Neural crest cell (in vitro differentiated cells): ENCODE measurements at places on chromosomes 2 and 18.

GRCh38 chr2:162490761-162491470, 147.0 kb downstream of the GCA start:
- H3K36me3 ChIP-seq = no peaks in the 10 kb centered on the region
- no peaks in the 10 kb centered on the region for H3K27me3 ChIP-seq
- no peak for DNase-seq
- no peak overlapping the region for H3K4me3 ChIP-seq
- H3K27ac ChIP-seq = no peak overlapping the region

DNA sequence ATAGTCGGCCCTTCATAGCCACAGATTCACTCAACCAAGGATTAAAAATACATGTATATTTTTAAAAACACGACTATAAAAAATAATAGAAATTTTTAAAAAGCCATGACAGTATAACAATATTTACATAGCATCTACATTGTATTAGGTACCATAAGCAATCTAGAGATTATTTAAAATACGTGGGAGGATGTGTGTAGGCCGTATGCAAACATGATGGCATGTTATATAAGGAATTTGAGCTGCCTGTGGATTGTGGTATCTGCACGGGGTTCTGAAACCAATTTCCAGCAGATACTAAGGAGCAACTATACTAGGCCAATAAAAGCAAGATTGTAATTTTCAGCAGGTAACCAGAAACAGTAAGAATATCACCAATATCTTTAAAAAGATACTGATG, 5.9 kb downstream of the ORC4 start:
- DNase-seq = no peak
- peak overlapping the region; percentile 2 for H3K4me3 ChIP-seq
- H3K27ac ChIP-seq = no peak overlapping the region

DNA sequence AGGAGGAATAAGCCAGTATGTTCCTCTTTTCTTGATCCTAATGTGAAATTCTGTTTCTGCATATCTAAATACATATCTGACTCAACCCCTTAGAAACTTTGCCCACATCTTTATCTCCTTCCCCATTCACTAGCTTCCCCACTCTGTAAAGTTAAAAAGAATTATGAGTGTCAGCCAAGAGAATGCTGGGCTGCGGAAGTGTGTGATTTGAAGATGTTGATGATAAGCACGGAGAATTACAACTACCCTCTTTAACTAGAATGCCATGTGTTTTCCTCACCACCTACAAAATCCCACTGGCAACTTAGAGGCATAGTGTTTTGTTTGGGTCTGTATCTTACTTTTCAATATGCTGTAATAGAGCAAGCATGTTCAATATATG, 490.4 kb upstream of the FANCL start:
- no peaks in the 10 kb centered on the region for H3K27me3 ChIP-seq
- no peaks in the 10 kb centered on the region for H3K4me1 ChIP-seq
- DNase-seq = no peak

- H3K4me3 ChIP-seq = no peak overlapping the region
- peaks cover 3% of the 10 kb centered on the region for H3K4me1 ChIP-seq
- peaks cover 10% of the 10 kb centered on the region for H3K36me3 ChIP-seq
- H3K27me3 ChIP-seq = no peaks in the 10 kb centered on the region
- H3K27ac ChIP-seq = no peak overlapping the region
Observed at GRCh38 chr2:152573168-152573567, 144.1 kb downstream of the PRPF40A start.

DNA sequence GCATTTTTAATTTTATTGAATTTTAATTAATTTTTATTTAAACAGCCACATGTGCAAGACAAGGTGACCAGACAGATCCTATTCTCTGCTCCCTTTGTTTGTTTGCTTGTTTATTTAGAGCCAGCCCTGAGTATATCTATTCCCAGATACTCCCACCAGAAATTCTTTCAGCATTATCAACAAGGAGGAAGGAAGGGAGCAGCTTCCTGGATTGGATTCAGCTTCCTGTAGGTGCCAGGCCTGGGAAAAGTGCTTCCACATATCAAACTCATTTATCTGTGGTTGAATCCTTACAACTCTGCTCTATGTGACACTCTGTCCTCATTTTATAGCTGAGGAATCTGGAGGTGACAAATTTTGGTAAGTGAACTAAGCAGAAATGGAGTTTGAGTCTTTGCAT, 60.5 kb upstream of the KLF7 start:
- H3K36me3 ChIP-seq = no peaks in the 10 kb centered on the region
- peaks cover 34% of the 10 kb centered on the region for H3K4me1 ChIP-seq

DNA sequence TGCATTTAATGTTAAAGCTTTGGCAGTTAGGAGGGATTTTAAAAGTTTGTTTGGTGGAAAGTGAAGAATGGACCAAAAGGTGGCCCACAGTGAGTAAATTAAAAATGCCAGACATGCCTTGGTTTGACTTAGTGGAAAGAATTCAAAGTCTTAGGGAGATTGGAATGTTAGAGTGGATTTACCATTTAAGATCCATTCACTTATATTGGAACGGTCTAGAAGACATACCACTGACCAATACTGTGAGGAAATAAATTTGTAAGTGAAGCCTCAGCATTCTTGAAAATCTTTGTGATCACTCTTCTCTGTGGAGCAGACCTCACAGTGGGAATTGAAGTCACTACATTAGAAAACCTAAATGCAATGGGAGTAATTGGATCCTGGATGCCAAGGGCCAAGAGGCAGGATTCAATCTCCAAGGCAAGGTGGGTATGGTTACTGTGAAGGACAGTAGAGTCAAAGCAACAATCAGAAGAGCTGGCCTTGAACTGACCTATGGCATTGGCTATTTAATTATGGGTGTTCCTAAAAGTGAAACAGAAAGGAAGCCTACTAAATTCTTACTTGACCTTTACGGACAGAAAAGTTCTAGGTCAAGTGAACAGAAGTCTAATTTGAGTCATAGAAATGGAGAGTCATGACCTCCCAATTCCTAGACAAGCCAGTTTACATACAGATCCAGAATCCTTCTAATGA, 40.2 kb upstream of the VRK2 start:
- H3K36me3 ChIP-seq = no peaks in the 10 kb centered on the region
- H3K27ac ChIP-seq = no peak overlapping the region
- no peaks in the 10 kb centered on the region for H3K4me1 ChIP-seq
- H3K27me3 ChIP-seq = no peaks in the 10 kb centered on the region
- no peak overlapping the region for H3K4me3 ChIP-seq
- DNase-seq = no peak

GRCh38 chr2:71787476-71788185, 334.3 kb downstream of the DYSF start:
- H3K27ac ChIP-seq = no peak overlapping the region
- H3K4me1 ChIP-seq = no peaks in the 10 kb centered on the region
- no peaks in the 10 kb centered on the region for H3K27me3 ChIP-seq
- no peak overlapping the region for H3K4me3 ChIP-seq

GRCh38 chr2:10235909-10236550, 66.7 kb upstream of the HPCAL1 start:
- DNase-seq = no peak
- H3K27ac ChIP-seq = peak overlapping the region; percentile 27
- H3K36me3 ChIP-seq = no peaks in the 10 kb centered on the region

DNA sequence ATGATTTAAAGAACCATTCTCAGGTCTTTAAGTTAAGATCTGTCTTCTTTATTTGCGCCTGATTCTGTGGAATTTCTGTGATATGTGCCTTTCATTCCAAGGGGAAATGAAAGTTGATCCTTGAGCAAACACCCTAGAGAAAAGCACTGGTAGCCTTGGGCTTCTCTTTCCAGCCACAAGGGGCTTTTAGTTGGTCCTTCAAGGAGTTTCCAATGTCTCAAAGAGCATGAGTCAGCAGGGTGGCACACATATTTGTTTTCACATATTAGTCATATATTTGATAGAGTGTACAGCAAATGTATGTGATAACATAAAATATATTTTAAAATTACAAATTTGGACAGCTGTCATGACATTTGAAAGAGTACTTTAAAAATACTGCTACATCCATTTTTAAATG, 339.5 kb downstream of the TXNL1 start:
- peaks cover 4% of the 10 kb centered on the region for H3K4me1 ChIP-seq
- no peaks in the 10 kb centered on the region for H3K36me3 ChIP-seq
- H3K4me3 ChIP-seq = no peak overlapping the region
- no peaks in the 10 kb centered on the region for H3K27me3 ChIP-seq
- DNase-seq = no peak
- H3K27ac ChIP-seq = no peak overlapping the region

DNA sequence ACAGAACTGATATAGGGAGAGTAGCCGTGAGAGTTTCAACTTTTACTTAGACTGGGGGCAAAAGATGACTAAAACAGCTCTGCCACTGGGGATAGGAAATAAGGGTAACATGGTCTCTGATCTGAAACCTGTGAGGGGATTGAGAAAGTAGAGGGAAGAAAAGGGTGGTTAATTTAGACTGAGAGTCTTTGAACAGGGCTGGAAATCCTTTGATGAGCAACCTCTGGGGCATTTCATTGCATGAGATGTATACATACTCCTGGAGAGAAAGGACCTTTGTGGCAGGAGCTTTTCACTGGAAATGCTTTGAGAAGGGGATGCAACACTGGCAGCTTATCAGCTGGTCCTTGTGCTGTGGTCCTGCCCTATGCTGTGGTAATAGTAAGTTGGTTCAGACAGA, 9.4 kb downstream of the GALNT1 start:
- H3K27me3 ChIP-seq = no peaks in the 10 kb centered on the region
- H3K4me1 ChIP-seq = peaks cover 20% of the 10 kb centered on the region
- peaks cover 32% of the 10 kb centered on the region for H3K36me3 ChIP-seq
- no peak for DNase-seq
- no peak overlapping the region for H3K27ac ChIP-seq

- DNase-seq = no peak
- peaks cover 6% of the 10 kb centered on the region for H3K36me3 ChIP-seq
- H3K27me3 ChIP-seq = no peaks in the 10 kb centered on the region
- no peak overlapping the region for H3K27ac ChIP-seq
- peak overlapping the region; percentile 97 for H3K4me3 ChIP-seq
Observed at GRCh38 chr2:24075259-24075658, 867 bp downstream of the SF3B6 start.

- DNase-seq = peak; percentile 59
- H3K4me3 ChIP-seq = peak overlapping the region; percentile 91
- H3K4me1 ChIP-seq = peaks cover 58% of the 10 kb centered on the region
- H3K27ac ChIP-seq = peak overlapping the region; percentile 85
- peaks cover 8% of the 10 kb centered on the region for H3K27me3 ChIP-seq
Observed at GRCh38 chr18:39841482-39842365, 2113.3 kb upstream of the PIK3C3 start.

- H3K27ac ChIP-seq = no peak overlapping the region
- no peak overlapping the region for H3K4me3 ChIP-seq
- no peak for DNase-seq
- no peaks in the 10 kb centered on the region for H3K27me3 ChIP-seq
- H3K36me3 ChIP-seq = no peaks in the 10 kb centered on the region
- peaks cover 8% of the 10 kb centered on the region for H3K4me1 ChIP-seq
Observed at GRCh38 chr18:7133181-7133580, 15.6 kb upstream of the LAMA1 start.

GRCh38 chr2:11683476-11683875, 13.5 kb upstream of the NTSR2 start:
- no peak overlapping the region for H3K4me3 ChIP-seq
- H3K27ac ChIP-seq = no peak overlapping the region
- peaks cover 41% of the 10 kb centered on the region for H3K4me1 ChIP-seq
- no peaks in the 10 kb centered on the region for H3K36me3 ChIP-seq

GRCh38 chr2:116719836-116720235, 1094.7 kb upstream of the DDX18 start:
- DNase-seq = no peak
- no peak overlapping the region for H3K27ac ChIP-seq
- H3K27me3 ChIP-seq = no peaks in the 10 kb centered on the region

- DNase-seq = peak; percentile 50
- no peaks in the 10 kb centered on the region for H3K36me3 ChIP-seq
- no peaks in the 10 kb centered on the region for H3K27me3 ChIP-seq
- H3K4me3 ChIP-seq = peak overlapping the region; percentile 99
Observed at GRCh38 chr2:171159372-171160118, 1.1 kb downstream of the TLK1 start.

DNA sequence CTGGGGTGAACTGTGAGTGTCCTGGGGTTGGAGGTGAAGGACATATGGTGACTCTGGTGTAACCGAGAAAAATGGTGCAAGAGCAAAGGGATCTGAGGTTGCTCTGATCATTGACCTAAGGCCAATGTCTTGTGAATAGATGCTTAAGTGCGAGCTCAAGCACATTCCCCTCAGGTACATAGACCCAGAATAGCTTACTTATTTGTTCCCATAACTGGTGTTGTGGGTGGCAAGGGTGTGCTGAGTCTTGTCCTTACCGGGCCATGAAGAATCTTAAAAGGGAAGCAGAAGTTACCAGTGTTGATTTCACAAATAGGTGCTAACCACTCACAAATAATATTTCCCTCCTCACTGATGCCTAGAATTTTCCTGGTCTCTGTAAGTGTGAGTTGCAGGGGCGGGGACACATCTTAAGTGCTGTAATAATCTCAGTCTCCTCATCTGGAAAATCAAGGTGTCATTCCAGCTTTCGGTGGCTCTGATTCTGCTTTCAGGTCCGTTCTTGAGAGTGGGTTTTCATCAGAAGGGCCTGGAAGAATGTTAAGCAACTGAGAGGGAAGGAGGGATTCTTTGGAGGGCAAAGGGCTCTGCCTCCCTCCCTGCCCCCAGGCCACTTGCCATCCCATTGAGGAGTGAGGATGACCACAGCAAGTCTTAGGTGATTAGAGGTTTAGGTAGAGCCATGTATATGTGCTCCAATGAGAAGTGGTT, 54.9 kb downstream of the LIPG start:
- peaks cover 56% of the 10 kb centered on the region for H3K4me1 ChIP-seq
- no peak overlapping the region for H3K4me3 ChIP-seq
- H3K27me3 ChIP-seq = no peaks in the 10 kb centered on the region
- no peak for DNase-seq
- no peak overlapping the region for H3K27ac ChIP-seq

DNA sequence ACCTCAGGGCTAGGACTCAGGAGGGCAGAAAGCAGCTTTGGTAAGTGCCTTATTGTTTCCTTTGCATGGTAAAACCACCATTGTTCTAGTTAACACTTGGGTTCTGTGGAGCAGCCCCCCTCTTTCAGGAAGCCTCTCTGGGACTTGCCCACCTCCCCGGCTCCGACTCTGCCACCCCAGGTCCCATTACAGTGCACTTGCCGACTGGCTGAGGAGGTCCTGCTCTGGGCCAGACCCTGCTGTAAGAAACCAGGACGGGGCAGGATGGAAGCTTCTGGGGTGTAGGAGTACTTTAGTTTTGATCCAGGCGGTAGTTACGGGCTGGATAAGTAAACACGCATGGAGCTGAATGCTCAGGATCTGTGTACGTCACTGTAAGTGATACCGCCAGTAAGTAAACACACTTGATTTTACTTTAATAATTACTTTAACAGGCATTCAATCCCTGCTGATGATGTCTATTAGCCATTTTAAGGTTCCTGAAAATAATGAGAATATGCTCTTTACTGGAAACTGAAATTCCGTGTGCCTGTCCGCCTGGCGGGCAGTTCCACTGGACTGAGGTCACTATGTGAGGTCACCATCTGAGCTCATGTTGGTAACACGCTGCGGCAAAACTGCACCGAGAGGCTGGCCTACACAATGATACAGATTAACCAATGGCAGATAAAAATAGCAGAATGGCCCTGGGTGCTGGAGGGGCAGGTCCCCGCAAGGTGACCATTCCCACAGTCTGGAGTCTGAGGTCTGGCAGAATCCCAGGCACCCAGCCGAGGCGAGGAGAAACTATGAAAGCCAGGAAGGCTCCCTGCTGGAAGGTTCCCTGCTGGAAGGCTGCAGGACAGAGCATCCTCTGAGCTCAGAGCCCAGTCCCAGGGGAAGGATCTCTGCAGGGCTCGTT, 25.2 kb downstream of the HS1BP3 start:
- H3K4me3 ChIP-seq = peak overlapping the region; percentile 3
- peaks cover 4% of the 10 kb centered on the region for H3K27me3 ChIP-seq
- H3K27ac ChIP-seq = peak overlapping the region; percentile 32
- DNase-seq = no peak
- H3K36me3 ChIP-seq = peaks cover 1% of the 10 kb centered on the region
